ENCODE measurements at places on chromosomes 4 and X.

GRCh38 chr4:80074069-80074468 lies 1.0 kb upstream of the ANTXR2 start:
- DNase-seq: peak; percentile 45

DNA sequence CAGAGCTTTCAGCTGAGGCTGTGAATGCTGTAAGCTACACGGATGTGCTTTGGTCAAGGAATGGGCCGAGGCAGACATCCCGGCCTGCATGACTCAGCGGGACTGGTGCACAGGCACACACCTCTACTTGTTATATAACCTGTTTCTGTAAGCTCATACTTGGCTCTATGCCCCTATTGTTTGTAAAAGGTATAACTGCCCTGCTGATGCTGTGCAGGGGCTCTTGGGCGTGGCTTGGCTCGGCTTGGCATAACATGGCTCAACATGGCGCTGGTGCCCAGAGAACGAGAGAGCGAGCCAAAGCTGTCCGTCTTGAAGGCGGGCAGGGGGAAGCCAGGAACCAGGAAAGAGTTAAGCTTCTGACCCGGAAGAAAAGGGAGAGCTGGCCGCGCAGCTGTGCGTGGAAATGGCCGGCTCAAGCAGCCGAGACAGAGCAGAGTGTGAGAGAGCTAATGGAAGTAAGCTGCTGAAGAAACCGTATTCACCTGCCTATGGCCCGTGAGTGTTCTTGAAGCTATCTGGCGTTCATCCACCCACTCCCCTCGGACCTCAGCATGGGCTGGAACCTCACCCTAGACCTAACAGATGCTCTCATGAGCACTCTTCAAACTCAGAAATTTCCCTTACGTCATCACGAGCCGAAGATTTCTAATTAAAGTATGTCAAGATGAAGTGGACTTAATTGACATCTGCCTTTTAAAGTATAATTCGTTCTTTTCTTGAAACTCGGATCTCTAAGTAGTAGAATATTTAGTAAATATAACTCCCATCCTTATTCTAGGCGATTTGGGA lies 286.3 kb upstream of the AGA start:
- no peak for DNase-seq

GRCh38 chr4:88006956-88007303 lies 505 bp upstream of the PKD2 start:
- no peak for DNase-seq

GRCh38 chr4:64729561-64729960 lies 320.3 kb upstream of the TECRL start:
- no peak for DNase-seq

- DNase-seq: no peak
Observed at GRCh38 chr4:130850019-130850524, 1754.1 kb downstream of the C4orf33 start.

DNA sequence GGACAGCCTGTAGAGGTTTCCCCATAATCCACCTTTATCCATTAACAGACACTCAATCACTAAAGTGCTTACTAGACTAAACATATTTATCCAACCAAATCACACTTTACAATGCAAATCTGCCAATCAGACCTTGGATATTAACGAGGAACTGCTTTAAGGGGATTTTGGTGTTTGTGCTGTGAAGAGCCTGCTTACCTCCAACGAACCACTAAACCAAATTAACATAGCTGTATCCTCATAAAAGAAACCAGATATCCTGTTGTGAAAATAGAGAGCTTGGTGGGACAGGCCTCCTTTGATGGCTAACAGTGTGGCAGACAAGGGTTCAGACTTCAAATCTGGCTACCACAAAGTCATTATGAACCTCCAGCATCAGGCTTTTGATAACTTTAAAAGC lies 252.6 kb upstream of the HAND2 start:
- DNase-seq: no peak

DNA sequence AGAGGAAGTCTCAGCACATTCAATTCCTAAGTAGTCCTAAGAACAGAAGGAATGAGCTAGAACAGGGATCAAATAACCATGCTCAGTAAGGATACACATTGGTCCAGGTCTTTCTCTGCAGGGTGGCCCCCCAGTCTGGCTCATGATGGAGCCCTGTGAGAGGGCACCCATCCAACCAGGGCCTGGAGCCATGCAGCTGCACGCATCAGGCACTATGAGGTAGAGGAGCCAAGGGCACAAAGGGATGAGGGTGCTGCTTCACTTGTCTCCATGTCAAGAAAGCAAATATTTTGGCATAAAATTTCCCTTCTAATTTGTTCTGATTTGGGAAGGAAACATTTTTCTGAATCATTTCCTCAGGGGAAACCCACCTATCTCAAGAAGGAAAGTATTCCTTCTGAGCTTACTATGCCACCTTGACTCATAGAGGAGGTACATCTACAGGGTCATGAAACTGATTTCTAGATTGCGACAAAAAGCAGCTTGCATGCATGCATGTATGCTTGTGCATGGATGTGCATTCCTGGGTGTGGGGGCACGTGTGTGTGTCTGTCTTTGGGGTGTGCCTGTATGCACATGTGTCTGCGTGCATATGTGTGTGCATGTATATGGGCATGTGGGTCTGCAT lies 600.3 kb downstream of the MID1IP1 start:
- no peak for DNase-seq

- no peak for DNase-seq
Observed at GRCh38 chrX:154460326-154460725, 2.2 kb downstream of the PLXNA3 start.

DNA sequence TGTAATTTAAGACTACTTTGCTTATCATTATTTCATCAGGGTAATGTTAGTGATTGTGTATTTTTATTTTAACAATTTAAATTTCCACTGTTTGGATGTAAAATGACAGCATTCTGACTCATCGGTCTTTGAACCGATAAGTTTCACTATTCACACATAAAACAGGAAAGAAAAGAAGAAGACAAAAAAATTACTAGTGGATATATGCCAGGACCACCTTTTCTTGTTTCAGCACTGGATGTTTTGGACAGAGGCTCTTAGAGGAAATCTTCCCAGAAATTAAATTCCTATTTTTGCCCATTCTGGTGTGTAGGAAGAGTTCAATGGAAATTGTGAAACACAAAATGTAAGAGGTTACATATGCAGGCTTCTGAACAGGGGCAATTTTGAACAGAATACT lies 57.4 kb downstream of the VEGFC start:
- DNase-seq: no peak

GRCh38 chrX:17767734-17768133 lies 30.4 kb downstream of the SCML1 start:
- no peak for DNase-seq

DNA sequence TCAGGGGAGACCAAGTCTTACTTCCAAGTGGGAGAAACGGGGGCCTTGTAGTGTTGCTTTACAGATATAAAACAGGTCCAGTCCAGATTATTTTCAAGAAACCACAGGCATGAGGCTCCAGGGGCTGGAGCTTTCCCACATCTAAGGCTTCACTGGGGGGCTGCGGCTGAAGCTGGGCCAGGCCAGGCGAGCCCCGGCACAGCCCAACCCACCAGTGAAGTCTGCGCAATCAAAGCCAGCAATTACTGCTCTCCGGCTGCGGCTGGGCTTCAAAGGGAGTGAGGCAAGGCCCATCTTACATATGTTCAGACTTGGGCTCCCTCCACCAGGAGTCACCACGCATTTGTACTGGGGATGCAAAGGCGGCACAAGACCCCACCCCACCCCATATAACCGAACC lies 61.7 kb downstream of the HADH start:
- DNase-seq: no peak

- peak; percentile 53 for DNase-seq
Observed at GRCh38 chrX:1392376-1393068, 609 bp upstream of the SLC25A6 start.

DNA sequence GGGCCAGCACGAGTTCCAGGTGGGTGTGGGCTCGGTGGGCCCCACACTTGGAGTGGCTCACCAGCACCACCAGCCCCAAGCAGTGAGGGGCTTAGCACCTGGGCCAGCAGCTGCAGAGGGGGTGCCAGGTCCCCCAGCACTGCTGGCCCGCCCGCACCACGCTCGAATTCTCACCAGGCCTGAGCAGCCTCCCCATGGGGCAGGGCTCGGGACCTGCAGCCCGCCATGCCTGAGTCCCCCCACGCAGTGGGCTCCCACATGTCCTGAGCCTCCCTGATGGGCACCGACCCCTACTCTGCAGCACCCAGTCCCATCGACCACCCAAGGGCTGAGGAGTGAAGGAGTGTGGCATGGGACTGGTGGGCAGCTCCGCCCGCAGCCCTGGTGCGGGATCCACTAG lies 593.4 kb downstream of the GABRG1 start:
- DNase-seq: no peak

GRCh38 chr4:128810331-128810870 lies 901 bp downstream of the JADE1 start:
- peak; percentile 41 for DNase-seq

DNA sequence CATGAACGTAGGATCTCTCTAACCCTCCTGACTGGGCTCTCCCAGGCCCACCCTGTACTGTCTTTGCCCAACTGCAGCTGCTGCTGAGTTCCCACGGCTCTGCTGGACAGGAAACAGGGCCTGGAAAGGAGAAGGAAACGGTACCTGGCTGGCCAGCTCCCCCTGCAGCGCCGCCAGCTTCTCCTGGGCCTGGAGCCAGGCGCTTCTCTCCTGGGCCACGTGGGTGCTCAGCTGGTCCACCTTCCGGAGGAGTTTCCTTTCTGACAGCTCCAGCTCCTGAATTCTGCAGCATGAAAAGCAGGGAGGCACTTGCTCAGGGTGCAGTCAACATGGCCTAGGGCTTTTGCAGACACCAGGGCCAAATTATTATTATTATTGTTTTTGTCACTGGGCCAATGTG lies 6.5 kb downstream of the C4orf50 start:
- no peak for DNase-seq

DNA sequence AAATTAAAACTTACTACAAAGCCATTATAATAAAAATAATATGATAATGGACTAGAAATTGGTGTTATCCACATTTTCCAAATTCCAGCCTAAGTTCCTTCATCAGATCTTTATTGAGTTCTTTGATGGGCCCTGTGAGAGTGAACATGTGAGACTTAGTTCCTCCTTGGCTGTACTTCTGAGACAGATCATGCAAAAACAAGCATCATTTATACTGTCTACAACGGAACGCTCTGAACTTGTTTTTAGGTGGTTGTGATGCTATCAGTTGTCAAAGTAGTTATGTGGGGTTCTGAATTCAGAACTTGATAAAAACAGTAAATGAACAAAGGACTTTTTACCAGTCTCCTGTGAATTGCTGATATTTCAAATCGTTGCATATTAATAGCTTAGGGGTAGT lies 48.9 kb downstream of the JADE3 start:
- DNase-seq: no peak

DNA sequence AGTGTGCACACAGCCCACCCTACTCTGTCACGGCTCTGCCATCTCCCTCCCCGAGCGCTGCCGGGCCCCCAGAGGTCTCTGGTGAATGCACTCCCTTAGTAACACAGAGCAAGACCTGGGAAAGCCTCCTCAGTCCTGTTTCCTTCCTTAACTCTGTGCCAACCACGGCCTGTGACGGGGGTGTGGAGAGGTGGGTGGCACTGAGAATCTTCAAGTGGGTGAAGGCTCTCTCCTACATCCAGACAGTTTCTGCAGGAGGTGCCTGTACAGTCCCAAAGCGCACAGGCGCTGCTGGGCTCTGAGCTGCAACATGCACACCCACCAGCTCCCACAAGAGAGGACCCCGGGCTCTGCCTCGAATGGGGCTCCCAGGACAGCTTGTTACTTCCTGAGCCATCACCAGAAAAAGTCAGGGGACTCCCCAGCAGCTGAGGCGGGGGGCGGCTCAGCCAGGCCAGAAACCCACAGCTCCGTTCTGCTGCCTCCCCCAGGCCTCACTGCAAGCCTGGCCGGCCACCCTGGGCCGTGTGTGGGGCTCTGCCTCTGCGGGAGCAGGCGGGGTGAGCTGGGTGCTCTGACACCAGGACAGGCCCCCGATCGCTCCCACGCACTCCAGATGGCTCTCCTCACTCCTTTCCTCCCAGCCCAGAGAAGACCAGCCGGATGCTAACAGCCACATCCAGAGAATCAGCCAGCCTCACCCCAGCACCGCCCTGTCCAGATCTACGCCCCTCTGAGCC lies 29.7 kb downstream of the FAM53A start:
- no peak for DNase-seq

GRCh38 chr4:173417833-173418232 lies 18.9 kb upstream of the SCRG1 start:
- DNase-seq: no peak

GRCh38 chr4:184156163-184156920 lies 61.3 kb downstream of the ENPP6 start:
- no peak for DNase-seq

DNA sequence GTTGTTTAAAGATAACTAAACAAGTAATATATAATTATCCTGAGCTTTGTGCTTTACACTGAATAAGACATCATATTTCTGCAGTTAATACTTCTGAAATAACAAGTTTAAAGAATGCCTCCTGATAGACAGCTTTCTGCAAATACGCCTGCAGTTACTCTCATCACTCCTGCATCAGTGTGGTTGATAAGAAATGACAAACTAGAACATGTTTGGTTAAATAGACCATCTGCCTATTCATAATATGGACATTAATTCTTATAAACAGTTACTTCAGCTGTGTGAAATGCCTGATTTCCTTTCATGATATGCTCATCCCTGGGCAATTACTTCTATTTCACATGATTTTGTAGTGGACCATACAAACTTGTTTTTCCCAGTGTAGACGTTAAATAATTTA lies 7.0 kb upstream of the TENM3 start:
- no peak for DNase-seq

DNA sequence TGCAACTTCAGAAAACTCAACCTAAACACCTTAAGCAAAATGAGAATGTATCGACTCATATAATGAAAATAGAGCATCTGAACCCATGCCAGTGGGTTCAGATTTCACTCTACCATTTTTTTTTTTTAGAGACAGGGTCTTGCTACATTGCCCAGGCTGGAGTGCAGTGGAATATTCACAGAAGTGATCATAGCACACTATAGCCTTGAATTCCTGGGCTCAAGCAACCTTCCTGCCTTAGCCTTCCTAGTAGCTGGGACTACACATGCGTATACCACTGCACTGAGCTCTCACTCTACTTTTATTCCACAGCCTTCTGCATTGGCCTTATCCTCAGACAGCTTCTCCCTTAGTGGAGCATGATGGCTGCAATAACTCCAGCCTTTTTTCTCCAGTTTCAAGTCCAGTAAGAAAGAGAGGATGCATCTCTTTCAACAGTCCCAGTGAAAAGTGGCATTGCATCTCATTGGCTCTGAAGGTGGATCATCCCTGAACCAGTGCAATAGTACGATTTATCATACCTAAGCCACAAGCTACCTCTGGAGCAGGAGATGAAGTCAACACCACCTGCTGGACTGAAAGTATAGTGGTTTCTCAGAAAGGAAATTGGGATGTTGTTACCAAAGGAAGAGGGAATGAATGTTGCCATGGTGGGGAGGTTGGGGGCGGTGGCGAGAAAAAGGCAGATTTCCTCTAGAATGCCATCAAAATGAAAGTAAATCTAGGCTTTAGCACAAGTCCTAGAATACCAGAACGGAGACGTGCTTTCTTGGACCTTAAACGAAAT lies 2.0 kb upstream of the SOD3 start:
- DNase-seq: no peak

GRCh38 chrX:45622538-45622937 lies 421.9 kb upstream of the DIPK2B start:
- DNase-seq: no peak

- peak; percentile 58 for DNase-seq
Observed at GRCh38 chr4:76305971-76306881, at the start of gene STBD1. Gene STBD1 (plus strand): TSS chr4:76306733. CDS start chr4:76306770, 37 bp downstream.

- no peak for DNase-seq
Observed at GRCh38 chr4:1533501-1534064, 127.3 kb upstream of the NKX1-1 start.
